ENCODE measurements at places on chromosomes 16 and 17.

DNA sequence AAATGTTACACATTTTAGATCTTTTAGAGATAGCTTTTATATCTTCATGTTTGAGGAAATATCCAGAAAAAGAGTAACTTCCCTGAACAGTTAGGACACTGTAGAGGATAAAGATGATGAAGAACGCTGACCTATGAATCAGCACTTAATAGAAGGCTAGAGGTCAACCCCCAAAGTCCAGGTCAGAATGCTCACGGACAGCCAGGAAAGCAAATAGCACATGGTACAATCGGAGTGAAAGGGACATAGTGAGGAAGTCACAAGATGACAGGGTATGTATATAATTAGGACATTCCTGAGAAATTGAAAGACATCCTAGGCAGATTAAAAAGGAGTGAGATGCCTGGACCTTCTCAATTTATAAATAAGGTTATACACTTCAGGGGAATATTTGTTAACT, 55.1 kb upstream of the CNTNAP4 start:
- DNase-seq, result no peak

DNA sequence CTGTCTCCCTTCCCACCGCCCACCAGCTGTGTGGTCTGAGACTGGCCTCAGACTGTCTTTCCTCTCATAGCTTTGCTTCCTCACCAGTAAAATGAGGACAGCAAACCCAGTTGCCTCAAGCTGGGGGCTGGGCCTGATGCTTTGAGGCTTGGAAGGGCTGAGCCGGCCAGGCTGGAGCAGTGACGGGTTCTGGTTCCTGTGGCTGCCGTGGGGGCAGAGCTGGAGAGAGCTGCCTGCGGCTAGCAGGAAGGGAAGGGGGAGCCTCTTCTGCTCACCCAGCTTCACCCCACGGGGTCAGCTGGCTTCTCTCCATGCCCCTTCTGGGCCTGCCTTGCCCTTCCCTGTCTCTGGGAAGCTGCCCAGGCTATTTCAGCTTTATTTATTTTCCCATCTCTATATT, 23.7 kb downstream of the LASP1 start:
- peak; percentile 65 for DNase-seq

DNA sequence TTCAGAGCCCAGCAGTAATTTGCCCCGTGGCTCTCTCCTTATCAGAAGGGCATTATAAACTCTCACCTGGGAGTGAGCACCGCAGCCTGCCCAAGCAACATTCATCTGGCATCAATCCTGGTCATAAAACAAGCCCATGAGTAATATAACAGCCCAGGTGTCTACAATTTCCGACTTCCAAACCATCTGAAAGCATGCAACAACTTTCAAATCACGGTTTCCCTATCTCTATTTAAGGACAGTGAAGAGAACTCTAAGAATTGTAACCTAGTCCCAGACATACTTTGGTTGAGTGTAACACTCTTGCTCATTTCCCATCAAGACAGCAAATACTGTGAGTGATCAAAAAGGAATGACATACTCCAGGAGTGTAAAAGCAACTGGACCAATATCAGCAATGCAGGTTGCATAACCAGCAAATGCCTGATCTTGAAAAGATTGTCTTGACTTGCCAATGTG, 487.4 kb upstream of the SOX9 start:
- DNase-seq, result no peak

DNA sequence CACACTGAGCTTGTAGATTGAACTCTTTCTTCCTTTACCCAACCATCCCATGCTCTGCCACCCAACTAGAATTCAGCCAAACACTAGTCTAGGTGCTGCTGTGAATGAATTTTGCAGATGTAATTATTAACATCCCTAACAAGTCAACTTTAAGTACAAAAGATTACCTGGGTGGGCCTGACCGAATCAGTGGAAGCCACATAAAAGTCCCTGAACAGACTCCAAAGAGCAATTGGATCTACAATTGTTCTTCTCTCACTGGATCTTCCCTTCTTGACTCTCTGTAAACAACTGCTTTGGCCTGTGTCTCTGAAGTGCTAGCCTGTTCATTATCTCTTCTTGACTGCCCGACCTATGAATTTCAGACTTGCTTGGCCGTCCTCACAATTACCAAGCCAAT, 67.9 kb downstream of the PMP22 start:
- no peak for DNase-seq

GRCh38 chr17:66951605-66951953, 12.9 kb upstream of the CACNG4 start:
- no peak for DNase-seq

- peak; percentile 28 for DNase-seq
Measured at GRCh38 chr16:69187446-69188235, 677 bp downstream of the SNTB2 start.

GRCh38 chr17:29591737-29592608, 959 bp upstream of the ANKRD13B start:
- peak; percentile 73 for DNase-seq

DNA sequence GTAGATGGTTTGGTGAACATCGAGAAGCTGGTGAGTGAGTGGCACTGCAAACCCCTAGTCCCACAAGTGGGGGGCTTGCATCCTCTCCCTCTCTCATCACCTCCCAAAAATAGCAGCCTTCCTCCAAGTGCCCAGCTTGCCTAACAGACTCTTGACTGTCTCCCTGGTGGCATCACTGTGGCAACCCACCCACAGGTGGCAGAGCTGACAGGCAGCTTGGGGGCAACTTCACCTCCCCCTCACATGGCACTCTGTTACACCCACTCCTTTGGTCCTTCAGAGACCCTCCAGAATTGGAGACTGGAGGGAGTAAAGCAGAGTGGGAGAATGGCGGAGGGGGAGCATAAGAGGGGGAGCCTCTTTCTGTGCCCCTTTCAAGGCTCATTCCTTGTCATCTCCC, 15.7 kb downstream of the RAPGEFL1 start:
- DNase-seq, result no peak

- DNase-seq, result no peak
Measured at GRCh38 chr17:71334048-71334751, 786.6 kb upstream of the SOX9 start.

- DNase-seq, result no peak
Measured at GRCh38 chr17:79992649-79993389, 42.9 kb downstream of the TBC1D16 start.

GRCh38 chr17:1147664-1148063, 32.1 kb downstream of the ABR start:
- no peak for DNase-seq

- no peak for DNase-seq
Measured at GRCh38 chr16:74909665-74910064, 75.3 kb downstream of the WDR59 start.

GRCh38 chr17:78501241-78502036, 75.8 kb downstream of the DNAH17 start:
- DNase-seq, result no peak

DNA sequence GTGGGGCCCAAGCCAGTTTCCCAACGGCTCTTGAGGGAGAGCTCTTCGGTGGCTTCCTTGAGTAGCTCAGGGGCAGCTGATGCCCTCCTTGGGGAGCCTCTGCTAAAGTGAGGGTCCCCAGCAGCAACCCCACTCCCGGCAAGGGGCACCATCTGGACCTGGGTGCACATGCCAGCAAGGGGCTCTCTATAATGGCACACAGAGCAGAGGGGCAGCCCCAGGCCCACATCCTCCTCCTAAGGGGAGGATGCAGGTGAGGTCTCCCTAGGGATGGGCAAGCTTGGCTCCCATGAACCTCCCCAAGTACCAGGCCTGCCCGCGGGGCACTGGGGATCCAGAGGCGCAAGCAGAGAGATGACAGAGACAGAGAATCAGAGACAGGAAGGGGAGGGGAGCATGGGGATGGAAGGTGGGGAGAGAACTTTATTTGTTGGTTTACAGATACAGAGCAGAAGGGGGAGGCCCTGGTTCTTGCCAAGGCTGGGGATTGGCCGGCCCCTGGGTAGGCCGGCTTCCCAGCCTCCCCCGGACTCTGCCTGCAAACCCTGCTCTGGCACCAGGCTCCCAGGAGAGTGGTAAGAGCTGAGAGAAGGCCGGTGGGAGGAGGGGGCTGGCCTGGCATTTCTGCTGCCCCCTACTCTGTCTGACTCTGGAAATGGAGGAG, 61.4 kb downstream of the SRCIN1 start:
- no peak for DNase-seq

DNA sequence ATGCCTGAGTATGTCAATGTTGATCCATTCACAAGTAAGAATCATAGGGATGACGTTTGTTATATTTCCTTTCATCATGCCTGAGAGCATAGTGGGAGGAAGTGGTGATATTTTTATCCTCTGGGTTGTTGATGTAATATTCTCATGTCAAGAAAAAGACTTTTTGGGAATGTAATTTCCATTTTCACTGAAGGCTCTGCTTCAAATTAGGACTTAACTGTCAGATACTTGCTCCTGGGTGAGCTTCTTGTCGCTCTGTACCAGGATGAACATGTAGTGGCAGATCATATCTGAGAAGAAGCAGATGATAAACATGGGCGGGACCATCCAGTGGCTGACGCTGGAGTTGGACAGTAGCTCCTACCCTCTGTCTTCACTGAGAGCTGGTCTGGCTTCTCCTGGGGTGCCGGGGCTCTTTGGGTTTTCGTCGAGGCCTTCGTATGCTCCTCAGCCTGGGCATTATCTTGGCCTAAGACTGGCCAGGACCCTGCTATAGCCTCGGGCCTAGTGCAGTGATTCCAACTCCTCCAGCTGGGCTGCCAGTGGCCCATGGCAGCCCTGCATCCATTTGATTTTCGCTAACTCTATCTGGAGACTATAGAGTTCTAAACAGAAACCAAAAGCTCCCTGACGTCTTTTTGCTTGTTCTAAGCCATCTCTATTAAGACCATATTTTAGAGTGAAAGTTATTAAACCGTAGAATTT, 19.7 kb downstream of the CYB5B start:
- no peak for DNase-seq

- DNase-seq, result no peak
Measured at GRCh38 chr17:38861399-38861843, 7.9 kb upstream of the RPL23 start.

- no peak for DNase-seq
Measured at GRCh38 chr17:48351911-48352332, 78.1 kb downstream of the SKAP1 start.

DNA sequence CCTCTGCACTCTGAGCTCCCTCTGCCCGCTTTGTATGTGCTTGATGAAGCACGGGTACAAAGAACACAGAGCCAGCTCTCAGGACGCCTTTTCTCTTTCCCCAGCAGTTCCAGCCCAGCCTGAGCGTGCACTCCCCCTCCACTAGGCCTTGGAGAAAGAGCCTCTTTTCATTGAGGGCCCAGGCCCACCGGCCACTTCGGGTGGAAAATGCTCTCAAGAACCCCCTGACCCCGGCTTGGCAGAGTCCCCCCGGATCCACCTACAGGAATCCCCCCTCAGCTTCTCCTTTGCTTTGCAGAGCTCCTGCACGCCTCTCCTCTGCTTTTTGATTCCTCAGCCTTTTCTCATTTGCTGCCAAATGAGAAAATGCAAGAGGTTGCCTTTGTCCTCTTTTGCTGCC, 30.2 kb downstream of the MRC2 start:
- no peak for DNase-seq

- peak; percentile 38 for DNase-seq
Measured at GRCh38 chr16:29820730-29821642, 724 bp downstream of the MVP start.

- no peak for DNase-seq
Measured at GRCh38 chr17:43402078-43402477, 3.3 kb downstream of the ARL4D start.

DNA sequence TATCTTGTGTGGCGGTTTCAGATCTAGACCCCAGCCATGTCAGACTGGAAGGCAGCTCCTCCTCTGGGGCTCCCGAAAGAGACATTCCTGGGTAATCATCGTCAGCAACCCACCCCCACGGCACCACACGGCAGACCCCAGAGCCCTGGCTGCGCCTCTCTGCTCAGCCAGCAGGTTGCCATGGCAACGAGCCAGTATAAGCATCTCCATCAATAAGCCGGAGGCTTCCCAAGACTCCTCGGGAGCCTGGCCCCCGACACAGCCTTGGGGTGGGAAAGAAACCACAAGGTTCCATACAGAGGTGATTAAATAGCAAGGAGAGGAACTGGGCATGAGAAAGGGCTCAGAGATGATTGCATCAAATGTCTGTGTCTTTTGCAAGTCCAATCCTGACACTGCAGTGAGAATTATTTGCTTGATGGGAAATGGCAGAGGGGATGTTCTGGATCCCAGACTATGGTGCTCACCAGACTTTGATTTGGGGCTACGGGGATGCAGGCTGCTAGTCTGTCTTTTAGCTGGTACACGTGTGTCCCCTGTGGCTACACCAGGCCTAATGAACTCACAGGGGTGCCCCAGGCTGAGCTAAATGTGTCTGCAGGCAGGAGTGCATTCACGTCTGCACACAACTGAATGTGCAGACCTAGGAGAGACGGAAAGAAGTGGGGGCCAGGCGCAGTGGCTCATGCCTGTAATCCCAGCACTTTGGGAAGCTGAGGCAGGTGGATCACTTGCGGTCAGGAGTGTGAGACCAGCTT, 320.5 kb upstream of the TNRC6C start:
- no peak for DNase-seq

DNA sequence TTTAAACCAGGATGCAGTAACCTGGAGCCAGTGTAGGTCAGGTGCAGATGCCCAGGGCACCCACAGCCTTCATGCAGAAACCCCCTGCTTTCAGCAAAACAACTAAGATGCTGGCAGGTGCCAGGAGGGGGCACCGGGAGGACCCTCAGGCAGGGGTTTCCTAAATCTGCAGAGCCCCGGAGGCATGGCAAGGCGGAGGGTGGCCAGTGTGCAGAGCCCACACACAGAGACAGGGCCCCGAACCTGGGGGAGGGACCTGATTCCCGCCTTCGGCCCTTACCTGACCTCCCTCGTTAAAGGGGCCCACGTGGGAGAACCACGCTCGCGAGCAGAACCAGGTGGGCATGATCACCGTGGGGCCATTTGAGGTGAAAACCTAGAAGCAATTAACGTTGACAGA, 114.0 kb upstream of the METRNL start:
- DNase-seq, result no peak

GRCh38 chr17:10001306-10001873, 96.3 kb upstream of the RCVRN start:
- no peak for DNase-seq

GRCh38 chr17:5210614-5211252, 19.1 kb upstream of the ZNF594 start:
- DNase-seq, result no peak

GRCh38 chr16:70395345-70395901, 43.5 kb downstream of the ST3GAL2 start:
- DNase-seq, result peak; percentile 48

- no peak for DNase-seq
Measured at GRCh38 chr17:39229274-39229913, 3.6 kb upstream of the STAC2 start.

DNA sequence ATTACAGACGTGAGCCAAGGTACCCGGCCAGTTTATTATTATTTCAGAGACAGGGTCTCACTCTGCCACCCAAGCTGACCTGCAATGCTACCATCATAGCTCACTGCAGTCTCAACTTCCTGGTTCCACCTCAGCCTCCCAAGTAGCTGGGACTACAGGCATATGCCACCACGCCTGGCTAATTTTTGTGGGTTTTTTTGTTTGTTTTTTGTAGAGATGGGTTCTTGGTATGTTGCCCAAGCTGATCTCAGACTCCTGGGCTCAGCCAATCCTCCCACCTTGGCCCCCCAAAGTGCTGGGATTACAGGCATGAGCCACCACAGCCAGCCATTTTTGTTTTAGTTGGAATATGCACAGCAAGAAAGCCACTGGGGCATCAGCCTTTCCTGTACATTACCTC, 115.7 kb downstream of the MRM1 start:
- DNase-seq, result no peak

GRCh38 chr17:82031303-82031884, at the start of gene RAC3:
Gene RAC3, plus strand, starts transcription at chr17:82031678. Its CDS starts 84 bp downstream, at chr17:82031762.
- DNase-seq, result no peak

GRCh38 chr16:3173892-3174617, 13.9 kb upstream of the OR1F1 start:
- DNase-seq, result no peak
